NCI-H446 (cell line): ENCODE measurements at places on chromosomes 5 and 9.

DNA sequence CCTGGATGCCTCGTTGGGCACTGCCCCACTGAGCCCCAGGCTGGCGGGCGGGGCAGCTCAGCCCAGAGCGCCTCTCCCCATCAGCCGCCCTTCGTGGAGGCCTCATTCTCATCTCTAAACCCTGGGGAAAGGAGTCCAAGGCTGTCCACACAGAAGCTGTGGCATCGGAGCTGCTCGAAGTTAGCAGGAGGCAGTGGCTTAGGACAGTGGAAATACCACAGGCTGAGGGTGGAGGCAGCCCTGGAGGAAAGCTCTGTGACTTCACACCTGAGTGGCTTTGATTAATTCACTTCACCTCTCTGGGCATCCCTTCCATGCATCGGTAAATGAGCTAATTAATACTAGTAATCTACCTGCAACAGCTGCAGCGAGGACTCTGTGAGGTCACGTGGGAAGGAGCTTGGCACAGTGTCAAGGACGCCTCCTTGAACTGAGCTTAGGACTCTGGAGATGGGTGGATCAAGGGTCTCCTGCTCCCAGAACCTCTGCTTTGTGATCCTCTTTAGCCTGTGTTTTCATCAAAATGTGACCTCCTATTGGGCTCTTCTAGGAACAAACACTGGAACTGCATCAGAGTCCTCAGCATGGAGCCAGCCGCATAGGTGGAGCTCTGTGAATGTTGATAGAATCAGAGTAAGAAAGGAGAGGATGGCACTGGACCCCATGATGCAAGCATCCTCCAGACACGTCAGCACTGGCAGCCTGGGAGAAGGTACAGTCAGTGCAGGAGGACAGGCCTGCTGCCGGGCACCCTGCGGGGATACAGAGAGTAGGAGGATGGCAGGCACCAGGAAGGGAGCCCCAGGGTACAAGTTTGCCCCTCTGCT is 842 bp upstream of the ANGPTL2 start:
- DNase-seq = peak; percentile 35

GRCh38 chr5:171310819-171311321 is 1.8 kb downstream of the TLX3 start:
- no peak for DNase-seq

- DNase-seq = no peak
Observed at GRCh38 chr9:117771136-117771535, 66.9 kb downstream of the TLR4 start.

DNA sequence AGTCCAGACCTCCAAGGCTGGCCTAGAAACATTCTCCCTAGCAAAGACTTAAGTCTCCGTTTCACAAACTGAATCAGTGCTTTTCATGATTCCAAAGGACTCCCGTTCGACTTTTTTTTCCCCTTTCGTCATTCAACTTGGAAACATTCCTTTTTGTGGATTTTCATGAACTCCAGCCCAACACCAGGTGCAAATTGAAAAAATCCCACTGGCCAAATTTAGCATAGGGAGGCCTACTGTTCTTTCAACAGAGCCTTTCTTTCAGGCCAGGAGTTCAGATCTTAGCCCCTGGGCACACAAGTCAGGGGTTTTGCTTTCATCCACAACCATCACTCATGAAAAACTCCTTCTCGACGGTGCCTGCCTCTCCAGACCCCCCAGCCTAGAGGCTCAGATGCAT is 285.3 kb downstream of the PIK3R1 start:
- no peak for DNase-seq

- no peak for DNase-seq
Observed at GRCh38 chr5:112979723-112980122, 3.1 kb downstream of the DCP2 start.

- no peak for DNase-seq
Observed at GRCh38 chr5:178407646-178408045, 175.0 kb upstream of the PHYKPL start.

- no peak for DNase-seq
Observed at GRCh38 chr5:64566310-64566916, 60.6 kb downstream of the RGS7BP start.

DNA sequence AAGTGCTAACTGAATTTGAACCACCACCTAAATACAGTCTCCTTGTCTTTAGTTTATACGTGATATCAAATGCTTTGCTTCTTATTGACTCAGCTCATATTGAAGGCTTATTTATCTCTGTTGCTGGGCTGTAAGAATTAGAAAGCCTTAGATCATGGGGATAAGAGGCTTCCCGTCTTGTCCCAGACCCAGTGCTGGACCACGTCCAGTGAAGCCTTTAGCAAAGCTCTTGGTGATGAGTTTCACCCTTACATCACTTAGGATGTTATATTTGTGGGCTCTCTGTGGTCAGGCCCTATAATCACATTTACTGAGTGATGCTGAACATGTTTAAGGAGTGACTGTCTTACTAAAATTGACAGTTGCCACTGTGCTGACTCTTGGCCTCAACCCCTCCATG is 11.2 kb downstream of the FAM240B start:
- no peak for DNase-seq

DNA sequence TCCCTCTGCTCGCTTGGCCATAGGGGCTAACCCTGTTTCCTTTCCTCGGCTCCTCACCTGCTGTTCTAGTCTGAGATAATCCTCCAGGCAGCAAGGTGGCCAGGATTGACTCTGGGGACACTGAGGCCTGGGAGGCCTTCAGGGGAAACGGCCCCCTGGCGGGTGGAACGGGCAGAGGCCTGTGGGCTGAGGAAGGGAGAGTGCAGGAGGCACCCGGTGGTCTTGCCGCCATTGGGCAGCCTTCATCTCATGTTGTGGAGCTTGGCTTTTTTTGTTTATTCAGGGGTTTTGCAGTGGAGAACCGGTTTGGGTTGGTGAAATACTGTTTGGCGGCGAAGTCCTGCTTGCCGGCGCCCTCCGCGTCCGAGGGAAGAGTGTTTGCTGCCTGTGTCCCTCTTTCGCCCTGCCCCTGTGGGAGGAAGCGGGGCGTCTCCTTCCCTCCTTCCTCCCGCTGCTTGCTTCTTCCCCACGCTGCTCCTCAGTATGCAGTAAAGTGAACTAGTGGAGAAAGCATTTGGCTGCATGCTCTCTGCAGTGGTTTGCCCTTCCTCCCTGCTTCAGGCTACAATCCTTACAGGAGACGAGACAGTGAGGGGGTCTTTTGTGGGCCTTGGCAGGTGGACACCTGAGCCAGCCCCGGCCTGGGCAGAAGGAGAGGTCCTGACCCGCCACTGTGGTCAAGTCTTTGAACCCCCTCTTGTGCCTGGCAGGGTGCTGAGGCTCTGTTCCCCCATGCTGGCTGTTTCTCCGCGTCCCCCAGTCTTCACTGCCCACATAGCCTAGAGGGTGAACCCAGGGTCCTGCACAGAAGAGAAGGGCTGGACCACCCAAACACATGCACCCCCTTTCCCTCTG is 30.8 kb upstream of the PRDM12 start:
- no peak for DNase-seq

- DNase-seq = no peak
Observed at GRCh38 chr5:141369994-141370848, at the start of gene PCDHGB3. Gene PCDHGB3 (plus strand): TSS chr5:141370242. CDS start chr5:141370395, 153 bp downstream.

GRCh38 chr5:145076040-145076439 is 759.1 kb downstream of the PRELID2 start:
- DNase-seq = no peak

GRCh38 chr5:143896516-143896915 is 84.6 kb downstream of the HMHB1 start:
- DNase-seq = no peak

- DNase-seq = no peak
Observed at GRCh38 chr5:14749579-14750101, 85.1 kb downstream of the OTULIN start.

- DNase-seq = no peak
Observed at GRCh38 chr5:99030906-99031440, 102.2 kb upstream of the CHD1 start.

DNA sequence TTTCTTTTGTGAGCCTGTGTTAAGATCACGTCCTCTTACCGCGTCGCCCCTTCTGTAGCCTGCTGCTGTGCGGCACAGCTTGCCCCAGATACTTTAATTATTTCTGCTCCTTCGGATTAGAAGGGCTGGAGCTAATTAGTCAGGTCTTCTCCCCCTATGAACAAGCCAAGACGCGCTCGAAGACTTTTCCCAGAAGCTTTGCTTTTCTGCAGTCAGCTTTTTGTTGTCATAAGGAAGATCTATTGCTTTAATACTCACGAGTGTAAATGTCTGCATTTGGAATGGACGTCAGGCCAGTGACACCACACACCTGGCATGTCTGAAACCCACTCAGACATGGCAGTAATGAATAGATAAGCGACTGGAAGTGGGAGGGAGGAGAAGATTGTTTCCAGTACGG is 37.0 kb downstream of the PRUNE2 start:
- DNase-seq = no peak

DNA sequence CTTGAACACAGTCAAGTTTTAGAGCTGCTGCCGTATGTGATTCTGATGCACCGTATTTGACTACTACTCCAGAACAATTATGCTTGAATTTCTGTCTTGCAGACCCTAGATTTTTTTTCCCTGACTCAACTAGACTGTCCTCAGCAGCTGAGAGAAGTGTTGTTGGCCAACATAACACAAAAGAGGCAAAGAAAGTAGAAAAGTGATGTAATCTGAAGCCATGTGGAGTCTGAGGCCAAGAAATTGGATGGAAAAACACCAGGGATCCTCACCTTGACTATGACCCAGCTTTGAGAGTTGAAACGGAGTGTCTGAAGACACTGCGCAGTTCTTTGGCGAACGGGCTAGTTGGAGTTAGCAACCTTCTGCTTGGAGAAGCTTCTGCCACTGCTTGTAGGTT is 36.3 kb upstream of the FGF1 start:
- no peak for DNase-seq

- DNase-seq = no peak
Observed at GRCh38 chr5:386432-387341, 56.3 kb upstream of the EXOC3 start.

GRCh38 chr9:136562746-136563495 is 17.1 kb upstream of the NOTCH1 start:
- DNase-seq = no peak

DNA sequence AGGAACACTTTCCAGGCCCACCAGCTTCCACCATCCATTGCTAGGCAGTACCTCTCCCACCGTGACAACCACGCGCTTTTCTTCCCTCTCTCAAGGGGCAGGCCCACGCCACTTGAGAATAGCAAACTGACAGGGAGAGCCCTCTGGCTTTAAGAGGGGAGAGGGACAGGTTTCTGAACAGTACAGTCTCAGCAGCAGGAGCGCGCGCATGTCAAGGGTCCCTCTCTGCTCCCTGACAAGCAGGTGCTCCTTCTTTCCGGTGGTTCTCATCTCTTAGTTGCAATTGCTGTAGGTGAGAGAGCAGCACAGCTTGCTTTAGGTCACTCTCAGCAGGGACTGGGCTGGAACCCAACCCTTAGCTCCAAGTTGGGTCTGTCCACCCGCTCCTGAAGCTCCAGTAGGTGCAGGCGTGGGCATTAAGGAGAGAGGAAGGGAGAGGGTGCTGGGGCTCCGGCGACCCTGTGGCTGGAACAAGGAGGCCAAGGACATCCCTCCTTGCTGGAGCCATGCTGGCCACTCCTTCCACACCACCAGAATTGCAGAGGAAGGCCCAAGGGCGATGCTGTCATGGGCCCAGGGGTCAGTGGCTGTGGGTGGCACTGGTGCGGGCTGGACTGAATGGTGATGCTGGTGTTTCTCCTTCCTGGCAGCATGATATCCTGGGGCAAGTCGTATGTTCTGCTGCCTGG is 9.0 kb upstream of the PHF2 start:
- no peak for DNase-seq

DNA sequence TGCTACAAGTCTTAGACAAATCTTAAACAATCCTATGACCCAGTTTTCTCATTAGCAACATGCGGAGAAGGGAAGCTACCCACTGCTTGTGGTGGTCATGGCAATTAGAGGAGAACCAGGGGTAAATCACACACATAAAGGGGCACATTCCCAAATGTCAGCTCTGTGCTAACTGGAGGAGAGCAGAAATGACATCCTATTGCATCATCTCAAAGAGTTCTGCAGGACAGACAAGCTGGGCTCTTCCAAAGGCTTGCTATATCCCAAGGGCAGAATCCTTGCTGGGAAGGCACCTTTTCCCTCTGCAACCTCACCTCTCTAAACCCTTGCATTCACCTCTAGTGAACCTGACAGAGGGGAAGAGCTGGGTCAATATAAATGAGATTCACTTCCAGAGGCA is 17.0 kb upstream of the WWC1 start:
- no peak for DNase-seq

DNA sequence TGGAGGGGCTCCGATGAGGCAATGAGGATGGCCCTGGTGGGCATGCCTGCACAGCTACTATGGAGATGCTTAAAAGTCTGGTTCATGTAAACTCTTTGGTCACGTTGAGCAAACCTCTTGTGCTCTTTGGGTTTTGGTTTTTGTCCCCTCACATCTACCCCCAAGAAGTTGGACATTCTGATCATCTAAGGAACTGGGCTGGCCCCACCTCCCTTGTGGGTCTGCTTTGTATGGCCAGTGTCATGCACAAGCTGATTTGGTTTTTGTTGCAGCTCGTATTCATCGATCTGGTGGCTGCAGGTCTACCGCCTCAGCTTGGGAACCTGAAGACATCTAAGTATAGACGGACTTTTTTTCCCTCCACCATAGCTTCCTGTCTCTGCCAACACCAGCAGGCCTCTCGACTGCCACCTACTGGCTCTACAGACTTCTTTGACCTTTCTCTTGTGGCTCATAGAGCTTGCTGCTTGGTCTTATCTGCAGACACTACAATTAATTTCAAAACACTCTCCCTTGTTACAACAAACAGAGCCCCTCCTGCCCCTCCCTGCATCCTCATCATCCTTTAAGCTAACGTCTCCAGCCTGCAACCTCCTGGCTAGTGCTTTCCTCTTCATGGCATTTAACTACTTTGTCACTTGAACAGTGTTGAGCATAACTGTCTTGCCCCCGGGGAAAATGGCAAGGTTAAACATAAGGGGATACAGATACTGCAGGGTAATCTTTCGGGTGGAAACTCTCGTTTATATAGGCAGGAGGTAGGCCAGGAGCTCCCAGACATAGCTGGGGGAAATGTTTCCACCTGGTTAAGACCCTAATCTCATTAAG is 34.5 kb downstream of the TSTD2 start:
- peak; percentile 70 for DNase-seq

- no peak for DNase-seq
Observed at GRCh38 chr5:66515209-66515608, 81.0 kb upstream of the MAST4 start.

DNA sequence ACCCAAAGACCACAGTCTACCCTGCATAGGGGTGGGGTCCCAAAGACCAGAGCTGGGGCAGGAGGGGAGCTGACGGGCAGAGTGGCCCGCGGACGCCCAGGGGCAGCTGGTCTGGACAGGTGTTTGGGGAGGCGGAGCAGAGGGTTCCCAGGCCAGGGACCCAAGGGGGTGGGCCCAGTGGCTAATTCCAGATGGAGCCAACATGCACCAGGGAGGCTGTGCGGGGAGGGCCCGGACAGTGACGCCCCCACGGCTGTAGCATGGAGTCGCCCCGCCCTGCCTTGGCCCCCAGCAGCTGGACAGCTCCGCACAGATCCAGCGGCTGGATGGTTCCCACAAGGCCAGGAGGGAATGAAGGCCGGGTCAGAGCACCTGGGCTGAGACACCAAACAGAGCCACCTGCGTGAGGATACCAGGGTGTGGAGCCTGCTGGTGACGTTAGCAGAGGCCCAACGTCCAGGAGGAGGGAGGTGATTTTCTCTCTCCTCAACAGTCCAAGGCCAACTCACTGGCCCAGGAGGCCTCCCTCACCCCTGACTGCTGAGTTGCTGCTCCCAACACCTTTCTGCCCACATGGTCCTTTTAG is 55.3 kb upstream of the EGFL7 start:
- DNase-seq = no peak

- DNase-seq = peak; percentile 65
Observed at GRCh38 chr5:138503487-138504270, 38.4 kb downstream of the EGR1 start.

- no peak for DNase-seq
Observed at GRCh38 chr5:35478856-35479682, 138.6 kb upstream of the SPEF2 start.
